ENCODE measurements at places on chromosomes 12 and 14.
A peak's percentile ranks its signal among the peaks of the same experiment; 100 is the strongest.

- DNase-seq, result peak; percentile 64
Measured at GRCh38 chr14:74360163-74360562, 11.9 kb downstream of the VRTN start.

- no peak for DNase-seq
Measured at GRCh38 chr14:28831126-28831525, 64.5 kb downstream of the FOXG1 start.

GRCh38 chr12:96878704-96879103 is 28.4 kb upstream of the NEDD1 start:
- DNase-seq, result no peak

- no peak for DNase-seq
Measured at GRCh38 chr12:31778687-31779086, 49.9 kb upstream of the AMN1 start.

- DNase-seq, result peak; percentile 35
Measured at GRCh38 chr14:36069535-36069900, 107.0 kb downstream of the PTCSC3 start.

- DNase-seq, result no peak
Measured at GRCh38 chr14:22159099-22159498, 429.9 kb downstream of the DAD1 start.

- DNase-seq, result peak; percentile 45
Measured at GRCh38 chr14:103128631-103129300, 5.5 kb downstream of the TNFAIP2 start.

DNA sequence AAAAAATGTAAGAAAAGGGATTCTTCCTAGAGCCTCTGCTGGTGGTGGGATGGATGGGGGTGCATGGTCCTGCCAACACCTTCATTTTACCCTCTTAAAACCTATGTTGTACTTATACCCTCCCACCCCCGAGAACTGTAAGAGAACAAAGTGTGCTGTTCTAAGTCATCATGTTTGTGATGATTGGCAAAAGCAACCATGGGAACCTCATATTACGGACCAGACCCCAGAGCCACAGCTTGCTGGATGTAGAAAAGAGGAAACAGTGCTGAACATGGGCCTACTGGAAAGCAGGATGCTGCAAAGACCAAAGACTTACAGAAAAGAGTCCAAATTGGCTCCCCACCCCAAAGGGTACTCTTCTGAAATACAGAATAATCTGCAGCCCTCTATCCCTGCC is 311.2 kb downstream of the DUSP6 start:
- no peak for DNase-seq

GRCh38 chr12:52606581-52607218 is 5.4 kb upstream of the KRT72 start:
- DNase-seq, result no peak

GRCh38 chr14:75647640-75648039 is 13.0 kb downstream of the ERG28 start:
- no peak for DNase-seq

DNA sequence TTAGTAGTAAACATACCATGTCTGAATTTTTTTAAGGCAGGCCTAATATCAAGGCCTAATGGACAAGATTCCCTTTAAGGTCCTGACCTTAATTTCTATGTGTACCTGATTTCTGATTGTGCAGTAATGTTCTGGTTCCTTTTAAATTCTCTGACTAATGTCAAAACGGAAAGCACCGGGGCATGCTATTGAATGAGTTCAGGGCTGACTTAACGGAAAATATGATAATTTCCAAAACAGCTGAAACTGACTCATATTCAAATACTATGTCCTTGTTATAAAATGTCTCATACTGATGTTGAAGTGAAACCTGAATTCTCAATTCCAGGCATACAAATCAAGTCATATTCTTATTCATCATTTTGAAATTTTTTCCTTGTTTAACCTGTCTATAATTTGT is 6.7 kb downstream of the TAS2R43 start:
- no peak for DNase-seq

DNA sequence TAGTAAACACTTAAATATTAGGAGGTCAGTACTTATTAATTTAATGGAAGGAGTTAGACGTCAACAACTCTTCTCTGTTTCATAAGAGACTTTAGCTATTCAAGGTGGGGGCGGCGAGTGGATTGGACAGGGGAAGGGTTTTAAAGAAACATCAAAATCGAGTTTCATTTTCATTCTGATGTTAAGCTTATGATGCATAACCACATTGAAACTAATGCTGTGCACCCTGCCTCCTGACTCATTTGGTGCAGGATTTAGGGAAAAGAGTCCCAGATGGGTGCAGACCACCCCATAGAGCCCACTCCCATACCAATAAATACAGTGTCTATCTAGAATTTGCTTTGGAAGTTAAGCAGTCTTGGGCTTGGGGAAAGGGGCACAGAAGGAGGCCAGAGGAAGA is 7.4 kb downstream of the ZBTB39 start:
- DNase-seq, result no peak

GRCh38 chr14:67265131-67265530 is 23.9 kb downstream of the PALS1 start:
- no peak for DNase-seq

GRCh38 chr14:99484106-99484505 is 2.9 kb downstream of the CCNK start:
- no peak for DNase-seq

DNA sequence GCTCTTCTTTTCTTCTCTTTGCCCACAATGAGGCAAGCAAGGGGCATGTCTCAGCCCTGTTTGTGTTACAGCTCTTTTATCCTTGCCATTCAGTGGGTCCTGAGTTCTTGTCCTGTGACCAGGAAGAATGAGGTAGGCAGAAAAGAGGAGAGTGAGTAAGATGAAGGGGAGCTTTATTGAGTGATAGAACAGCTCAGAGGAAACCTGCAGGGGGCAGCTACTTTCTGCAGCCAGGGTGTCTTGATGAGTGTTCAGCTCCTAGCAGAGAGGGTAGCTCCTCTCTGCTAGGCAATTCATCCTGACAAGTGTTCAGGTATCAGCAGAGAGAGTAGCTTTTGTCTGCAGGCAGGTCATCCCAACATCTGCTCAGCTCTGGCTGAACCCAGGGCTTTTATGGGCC is 41.0 kb downstream of the HSD17B6 start:
- no peak for DNase-seq

- peak; percentile 12 for DNase-seq
Measured at GRCh38 chr14:65333943-65334687, 78.4 kb upstream of the FUT8 start.

DNA sequence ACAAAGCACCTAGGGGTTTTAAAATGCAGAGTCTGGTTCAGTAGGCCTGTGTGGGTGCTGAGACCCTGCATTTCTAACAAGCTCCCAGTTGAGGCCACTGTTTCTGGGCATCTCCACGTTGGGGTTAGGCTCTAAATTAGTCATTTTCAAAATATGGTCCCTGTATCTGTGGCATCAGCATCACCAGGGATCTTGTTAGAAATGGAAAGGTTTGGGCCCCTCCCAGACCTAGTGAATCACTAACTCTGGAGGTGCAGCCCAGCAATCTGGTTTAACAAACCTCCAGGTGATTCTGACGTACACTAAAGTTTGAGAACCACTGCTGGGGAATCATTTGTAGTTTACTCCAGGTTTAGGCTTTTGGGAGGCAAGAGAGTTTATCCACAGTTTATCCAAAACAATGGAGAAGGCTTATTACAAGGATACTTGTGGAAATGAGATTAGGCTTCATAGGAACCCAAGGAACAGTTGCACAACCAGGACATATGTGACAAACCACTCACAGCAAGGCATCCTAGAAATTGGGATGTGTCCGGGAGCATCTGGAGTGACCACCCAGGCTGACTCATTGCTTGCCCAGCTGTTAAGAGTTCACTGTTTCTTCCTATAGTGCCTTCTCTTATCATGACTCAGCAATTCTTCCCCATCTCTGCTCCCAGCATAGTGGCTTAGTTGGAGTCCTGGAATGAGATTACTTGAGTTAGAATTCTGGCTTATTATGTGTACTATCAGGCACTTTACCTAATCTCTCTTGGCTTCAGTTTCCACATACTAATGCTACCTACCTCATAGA is 71.6 kb upstream of the STXBP6 start:
- DNase-seq, result no peak

- DNase-seq, result no peak
Measured at GRCh38 chr14:99075771-99076375, 196.1 kb downstream of the BCL11B start.

DNA sequence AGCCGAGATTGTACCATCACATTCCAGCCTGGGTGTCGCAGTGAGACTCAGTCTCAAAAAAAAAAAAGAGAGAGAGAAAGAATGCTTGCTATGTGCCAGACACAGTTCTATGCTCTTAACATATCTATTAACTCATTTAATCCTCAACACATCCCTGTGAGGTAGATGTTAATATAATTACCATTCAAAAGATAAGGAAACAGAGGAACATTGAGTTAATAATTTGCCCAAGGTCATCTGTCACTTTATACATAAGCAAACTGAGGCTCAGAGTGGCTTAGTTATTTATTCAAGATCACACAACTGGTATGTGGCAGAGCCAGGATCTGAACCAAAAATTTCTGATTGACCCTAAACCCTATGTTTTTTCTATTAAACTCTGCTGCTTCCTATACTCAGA is 116.1 kb upstream of the BCAT1 start:
- no peak for DNase-seq

- no peak for DNase-seq
Measured at GRCh38 chr14:85599939-85600338, 70.0 kb downstream of the FLRT2 start.

GRCh38 chr12:58310368-58310767 is 369.0 kb downstream of the ATP23 start:
- DNase-seq, result no peak

- DNase-seq, result no peak
Measured at GRCh38 chr12:76560086-76560491, 518 bp upstream of the OSBPL8 start.

DNA sequence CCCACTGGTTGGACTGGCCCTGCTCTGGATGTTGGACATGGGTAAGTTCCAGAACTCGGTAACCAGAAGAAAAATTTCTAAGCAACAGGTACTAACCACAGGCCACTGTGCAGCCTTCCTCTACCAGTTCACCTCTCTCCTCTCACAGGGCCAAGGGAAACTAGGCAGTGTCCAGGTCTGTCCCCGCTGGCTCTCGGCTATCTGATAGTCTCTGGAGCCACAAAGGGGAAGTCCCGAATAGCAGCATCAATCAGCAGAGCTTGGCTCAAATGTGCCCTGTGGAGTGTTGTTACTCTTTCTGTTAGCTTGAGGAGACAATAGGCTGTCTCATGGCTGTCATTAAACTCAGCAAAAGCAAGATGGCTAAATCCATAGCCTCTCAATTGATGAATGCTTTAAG is 73.2 kb downstream of the TSPAN11 start:
- DNase-seq, result no peak

- DNase-seq, result no peak
Measured at GRCh38 chr12:12138203-12139154, 67.7 kb downstream of the BCL2L14 start.

DNA sequence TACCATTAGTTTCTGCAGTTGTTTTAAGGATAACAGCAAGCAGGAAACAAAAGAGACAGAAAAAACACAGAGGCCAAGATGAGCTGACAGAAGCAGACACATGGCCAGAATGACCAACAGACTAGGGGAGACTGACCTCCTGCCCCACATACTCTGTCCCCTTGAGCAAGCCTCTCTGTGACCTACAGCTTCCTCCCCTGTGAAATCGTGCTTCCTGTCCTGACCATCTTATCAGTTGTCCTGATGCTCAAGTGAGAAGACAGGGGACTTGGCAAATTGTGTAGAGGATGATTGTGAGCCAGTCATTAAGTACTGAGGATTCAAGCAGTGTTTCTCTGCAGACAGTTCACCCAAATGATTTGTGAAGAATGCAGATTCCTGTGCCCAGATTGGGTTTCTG is 229.0 kb downstream of the SLC41A2 start:
- no peak for DNase-seq

- DNase-seq, result no peak
Measured at GRCh38 chr14:61563162-61563511, 132.2 kb upstream of the HIF1A start.

DNA sequence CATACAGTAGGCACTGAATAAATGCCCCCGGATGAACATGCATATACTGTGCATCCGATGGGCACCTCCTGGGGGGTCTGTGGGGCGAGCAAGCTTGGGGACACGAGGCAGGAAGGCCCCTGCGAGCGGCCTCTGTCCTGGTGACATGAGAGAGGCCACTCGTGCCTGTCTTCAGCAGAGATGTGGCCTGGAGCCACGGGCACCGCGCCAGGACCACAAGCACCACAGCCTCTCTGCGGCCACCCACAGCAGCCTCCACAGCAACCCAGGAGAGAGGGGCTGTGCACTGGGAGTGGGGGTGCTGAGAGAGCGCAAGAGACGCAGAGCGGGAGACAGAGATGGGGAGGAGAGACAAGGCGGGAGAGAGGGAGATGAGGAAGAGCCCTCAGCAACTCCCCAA is 118.5 kb downstream of the RFLNA start:
- DNase-seq, result no peak

DNA sequence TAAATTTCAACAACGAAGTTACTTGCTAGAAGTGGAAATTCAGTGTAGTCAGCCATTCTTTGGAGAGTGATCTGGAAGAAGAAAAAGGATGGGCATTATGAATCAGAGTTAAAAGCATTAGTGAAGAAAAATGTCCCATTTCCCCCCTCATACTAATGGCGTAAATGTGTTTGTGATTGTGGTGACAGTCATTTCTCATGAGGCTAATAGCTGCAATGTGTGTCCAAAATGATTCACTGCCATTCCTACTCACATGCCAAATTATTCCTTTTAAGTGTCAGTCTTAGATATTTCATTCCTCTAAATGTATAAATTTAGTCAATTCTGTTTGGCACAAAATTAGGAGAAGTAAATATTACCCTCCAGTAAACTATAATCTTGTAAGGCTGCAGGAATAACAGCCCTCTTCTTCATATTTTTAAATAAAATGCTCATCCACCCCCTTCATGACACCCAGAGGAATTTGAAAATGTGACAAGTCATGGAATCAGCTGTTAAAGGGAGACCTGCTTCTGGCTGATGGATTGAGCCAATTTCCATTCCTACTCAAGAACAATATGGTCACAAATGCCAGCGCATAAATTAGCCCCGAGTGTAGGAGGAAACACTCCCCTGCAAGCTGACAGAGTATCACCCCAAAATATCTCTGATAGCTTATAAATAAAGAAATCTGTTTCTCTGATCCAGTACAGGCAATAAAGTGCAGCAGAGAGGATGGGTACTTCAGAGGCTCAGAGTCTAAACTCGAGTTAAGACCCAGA is 912.3 kb upstream of the SEL1L start:
- no peak for DNase-seq

GRCh38 chr12:53652366-53652765 is 23.5 kb downstream of the ATP5MC2 start:
- DNase-seq, result no peak

- DNase-seq, result no peak
Measured at GRCh38 chr12:46490635-46491034, 118.1 kb upstream of the SLC38A2 start.

GRCh38 chr14:34851395-34851794 is 23.8 kb downstream of the BAZ1A start:
- no peak for DNase-seq

Data from NCI-H526 (cell line).